Activated CD4-positive, alpha-beta memory T cell treated with anti-CD3 and anti-CD28 coated beads for 36 hours (primary cell): ENCODE measurements at places on chromosomes 16 and 17. TPM values are rescaled to one million over a fixed set of nuclear protein-coding genes. Genes with fewer than 3 reads are reported as not detected.

Gene ALOX15B
- total RNA-seq, result not detected

Gene LUC7L
- 60.8 TPM for total RNA-seq

Gene AP1G1
- 65.9 TPM for total RNA-seq

Gene TSPAN10
- total RNA-seq, result 0.45 TPM

Gene C17orf75
- 25.6 TPM for total RNA-seq

Gene NKD1
- 0.67 TPM for total RNA-seq

Gene BPTF
- total RNA-seq, result 71.4 TPM

Gene GUCY2D
- total RNA-seq, result not detected

Gene CYGB
- not detected for total RNA-seq

Gene TNFRSF17
- total RNA-seq, result not detected

Gene RGS9
- total RNA-seq, result 6.4 TPM

Gene CYTH1
- total RNA-seq, result 184 TPM

Gene FBXO47
- not detected for total RNA-seq

Gene NME1
- total RNA-seq, result 238 TPM

Gene MPO
- total RNA-seq, result 0.22 TPM

Gene RNF227
- 3.3 TPM for total RNA-seq

Gene MSLN
- total RNA-seq, result not detected

Gene PPP1R27
- not detected for total RNA-seq

Gene COIL
- total RNA-seq, result 16.9 TPM

Gene CRLF3
- total RNA-seq, result 48.1 TPM

Gene IRF8
- total RNA-seq, result 41.7 TPM

Gene SLC7A5
- total RNA-seq, result 262 TPM

Gene SEZ6L2
- 0.58 TPM for total RNA-seq

Gene MT1X
- total RNA-seq, result 31.9 TPM

Gene CDIP1
- 25.7 TPM for total RNA-seq

Gene GPR179
- total RNA-seq, result 0.10 TPM
